ENCODE measurements at places on chromosomes 7 and 10. TPM values are rescaled to one million over a fixed set of nuclear protein-coding genes. Genes with fewer than 3 reads are reported as not detected.

The TMEM236 gene
- polyA plus RNA-seq: 0.05 TPM

The OGDHL gene
- polyA plus RNA-seq: 35.6 TPM

The SUV39H2 gene
- polyA plus RNA-seq: 8.7 TPM

The ADAMTS14 gene
- 1.7 TPM for polyA plus RNA-seq

The BAIAP2L1 gene
- polyA plus RNA-seq: 19.4 TPM

The CNOT4 gene
- polyA plus RNA-seq: 16.2 TPM

The GPC2 gene
- 38.8 TPM for polyA plus RNA-seq

The NPFFR1 gene
- 0.56 TPM for polyA plus RNA-seq

The NACAD gene
- polyA plus RNA-seq: 110 TPM

The CDK5 gene
- polyA plus RNA-seq: 45.3 TPM

The ATG9B gene
- polyA plus RNA-seq: 0.24 TPM

The MUC3A gene
- polyA plus RNA-seq: 0.12 TPM

The NPC1L1 gene
- polyA plus RNA-seq: not detected

The PPP1R3C gene
- 8.7 TPM for polyA plus RNA-seq

The CUEDC2 gene
- polyA plus RNA-seq: 213 TPM

The NME8 gene
- not detected for polyA plus RNA-seq

The GGCT gene
- 49.3 TPM for polyA plus RNA-seq

The NEUROD6 gene
- polyA plus RNA-seq: 2.6 TPM

The CYP2W1 gene
- polyA plus RNA-seq: not detected

The GOLGA7B gene
- polyA plus RNA-seq: 10.7 TPM
